ENCODE measurements at places on chromosomes 6 and 20.

DNA sequence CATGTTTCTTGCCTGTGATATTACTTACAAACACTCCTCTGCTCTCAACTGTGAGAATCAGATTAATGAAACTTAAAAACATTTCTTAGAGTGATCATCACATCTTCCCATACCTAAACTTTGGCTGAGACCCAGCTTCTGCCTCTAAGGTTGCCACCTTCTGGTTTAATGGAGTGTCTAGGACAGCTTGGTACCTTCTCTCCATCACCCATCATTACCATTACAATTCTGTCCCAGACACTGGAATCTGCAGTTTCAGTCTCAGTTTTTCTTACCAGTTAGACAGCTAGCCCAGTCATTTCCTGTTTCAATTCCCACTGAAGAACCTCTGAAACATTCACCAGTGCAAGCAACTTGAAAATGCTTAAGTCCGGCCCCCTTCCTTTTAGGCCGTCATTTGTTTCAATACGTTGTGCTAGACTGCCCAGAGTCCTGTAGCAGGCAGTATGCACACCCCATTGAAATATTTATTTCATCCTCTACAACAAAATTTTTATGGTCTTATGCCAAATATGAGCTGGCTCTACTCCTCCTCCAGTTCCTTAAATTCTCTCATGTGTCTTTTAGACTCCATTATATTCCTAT is 107.0 kb upstream of the FOXO3 start:
- DNase-seq, result no peak

GRCh38 chr6:136520517-136520916 is 29.7 kb downstream of the MAP7 start:
- no peak for DNase-seq

- no peak for DNase-seq
Observed at GRCh38 chr6:85920782-85921181, 278.1 kb upstream of the SYNCRIP start.

- DNase-seq, result no peak
Observed at GRCh38 chr6:170182093-170182780, 108.6 kb downstream of the DLL1 start.

- peak; percentile 48 for DNase-seq
Observed at GRCh38 chr20:45344168-45344860, 3.9 kb downstream of the SDC4 start.

GRCh38 chr6:37138856-37139229 is 31.1 kb upstream of the PIM1 start:
- DNase-seq, result no peak

GRCh38 chr6:34207695-34208443 is 28.8 kb upstream of the HMGA1 start:
- DNase-seq, result no peak

GRCh38 chr20:49641683-49642656 is 71.7 kb downstream of the B4GALT5 start:
- DNase-seq, result no peak

DNA sequence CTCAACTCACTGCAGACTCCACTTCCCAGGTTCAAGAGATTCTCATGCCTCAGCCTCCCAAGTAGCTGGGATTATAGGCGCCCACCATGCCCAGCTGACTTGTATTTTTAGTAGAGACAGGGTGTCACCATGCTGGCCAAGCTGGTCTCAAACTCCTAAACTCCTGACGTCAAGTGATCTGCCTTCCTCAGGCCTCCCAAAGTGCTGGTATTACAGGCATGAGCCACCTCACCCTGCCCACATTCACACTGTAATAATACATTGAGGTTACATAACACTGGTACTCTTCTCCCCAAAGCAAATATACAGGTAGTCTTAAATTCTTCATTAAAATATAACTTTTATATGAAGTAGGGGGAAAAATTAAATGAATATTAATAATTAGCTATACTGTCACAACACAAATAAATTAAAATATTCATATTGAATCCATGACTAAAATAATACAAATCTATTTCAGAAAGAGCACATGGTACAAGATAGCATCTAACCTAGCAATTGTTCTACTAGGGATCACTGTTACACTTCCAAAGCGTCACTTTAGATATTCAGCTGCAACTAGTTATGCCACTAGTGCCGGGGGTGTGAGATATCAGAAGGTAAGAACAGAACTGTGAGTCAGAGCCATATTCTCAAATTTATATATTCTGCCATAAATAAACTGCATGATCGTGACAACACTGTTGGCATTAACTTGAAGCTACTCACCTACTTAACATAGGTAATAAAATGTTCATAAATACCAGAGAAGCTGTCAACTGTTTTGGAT is 169.1 kb upstream of the SHLD1 start:
- DNase-seq, result no peak

DNA sequence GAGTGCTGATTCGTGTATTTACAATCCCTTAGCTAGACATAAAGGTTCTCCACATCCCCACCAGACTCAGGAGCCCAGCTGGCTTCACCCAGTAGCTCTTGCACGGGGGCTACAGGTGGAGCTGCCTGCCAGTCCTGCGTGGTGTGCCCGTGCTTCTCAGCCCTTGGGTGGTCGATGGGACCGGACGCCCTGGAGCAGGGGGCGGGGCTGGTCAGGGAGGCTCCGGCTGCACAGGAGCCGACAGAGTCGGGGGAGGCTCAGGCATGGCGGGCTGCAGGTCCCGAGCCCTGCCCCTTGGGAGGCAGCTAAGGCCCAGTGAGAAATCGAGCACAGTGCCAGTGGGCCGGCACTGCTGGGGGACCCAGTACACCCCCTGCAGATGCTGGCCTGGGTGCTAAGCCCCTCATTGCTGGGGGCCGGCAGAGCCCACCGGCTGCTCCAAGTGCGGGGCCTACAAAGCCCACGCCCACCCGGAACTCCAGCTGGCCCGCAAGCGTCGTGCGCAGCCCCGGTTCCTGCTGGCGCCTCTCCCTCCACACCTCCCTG is 48.9 kb upstream of the UST start:
- no peak for DNase-seq

DNA sequence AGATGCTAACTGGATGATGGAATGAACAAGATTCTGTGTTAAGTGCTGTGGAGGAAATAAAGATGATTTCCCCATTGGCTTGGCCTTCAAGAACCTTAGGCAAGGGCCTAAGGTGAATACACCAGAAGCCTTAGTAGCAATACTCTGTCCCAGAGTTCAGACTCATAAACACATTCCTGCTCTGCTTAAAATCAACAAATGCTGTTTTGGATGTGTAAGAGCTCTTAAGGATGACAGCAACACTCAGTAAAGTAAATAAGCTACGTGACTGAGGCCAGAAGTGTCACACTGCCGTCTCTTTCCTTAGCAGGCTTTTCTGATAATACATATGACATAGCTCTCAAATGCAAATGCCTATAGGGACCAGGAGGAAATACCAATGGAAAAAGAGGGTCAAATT is 90.6 kb downstream of the EYA2 start:
- DNase-seq, result no peak

DNA sequence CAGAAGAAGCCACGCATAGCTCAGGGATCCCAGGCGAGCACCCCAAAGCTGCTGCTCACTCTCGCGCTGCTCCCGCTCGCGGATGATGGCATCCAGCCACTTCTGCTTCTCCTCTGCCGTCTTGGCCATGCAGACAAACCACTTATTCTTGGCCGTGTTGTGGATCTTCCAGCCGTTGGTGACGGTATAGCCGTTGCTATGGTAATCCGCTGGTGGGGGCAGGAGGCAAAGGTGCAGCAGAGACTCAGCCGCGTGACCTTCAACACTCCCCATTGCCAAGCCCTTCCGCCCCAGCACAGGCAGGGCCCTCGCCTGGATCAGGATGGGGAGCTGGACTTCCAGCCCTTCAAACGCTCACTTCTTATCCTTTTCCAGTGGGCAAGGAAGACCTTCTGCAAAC is 136.9 kb downstream of the PREX1 start:
- no peak for DNase-seq

- no peak for DNase-seq
Observed at GRCh38 chr6:131223416-131223815, 88.1 kb downstream of the AKAP7 start.

DNA sequence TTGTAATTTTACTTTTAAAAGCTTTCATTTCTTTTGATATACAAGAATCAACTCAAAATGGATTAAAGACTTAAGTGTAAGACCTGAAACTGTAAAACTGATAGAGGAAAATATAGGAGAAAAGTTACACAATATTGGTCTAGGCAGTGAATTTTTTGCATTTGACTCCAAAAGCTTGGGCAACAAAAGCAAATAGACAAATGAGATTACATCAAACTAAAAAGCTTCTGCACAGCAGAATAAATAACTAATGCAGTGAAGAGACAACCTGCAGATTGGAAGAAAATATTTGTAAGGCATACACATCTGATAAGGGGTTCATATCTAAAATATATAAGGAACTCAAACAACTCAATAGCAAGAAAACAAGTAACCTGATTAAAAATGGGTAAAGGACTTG is 3.0 kb downstream of the GABRR1 start:
- no peak for DNase-seq

DNA sequence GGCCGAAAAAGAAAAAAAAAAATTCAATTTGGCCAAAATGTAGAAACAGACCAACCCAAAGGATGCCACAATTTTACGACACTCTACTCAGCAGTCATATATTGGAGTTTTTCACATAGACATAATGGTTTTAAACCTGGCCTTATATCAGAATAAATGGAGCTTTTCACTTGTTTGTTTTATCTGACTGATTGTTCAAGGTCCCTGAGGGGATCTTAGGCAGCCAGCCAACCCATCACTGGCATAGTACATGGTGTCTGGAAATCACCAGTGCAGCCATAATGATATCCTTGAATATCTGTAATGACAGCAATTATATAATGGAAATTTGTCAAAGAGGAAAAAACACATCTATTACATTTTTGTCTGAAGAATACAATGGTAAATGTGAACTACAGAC is 96.9 kb downstream of the PRSS35 start:
- DNase-seq, result no peak

GRCh38 chr20:21090721-21091120 is 15.4 kb downstream of the LINC00237 start:
- DNase-seq, result no peak

DNA sequence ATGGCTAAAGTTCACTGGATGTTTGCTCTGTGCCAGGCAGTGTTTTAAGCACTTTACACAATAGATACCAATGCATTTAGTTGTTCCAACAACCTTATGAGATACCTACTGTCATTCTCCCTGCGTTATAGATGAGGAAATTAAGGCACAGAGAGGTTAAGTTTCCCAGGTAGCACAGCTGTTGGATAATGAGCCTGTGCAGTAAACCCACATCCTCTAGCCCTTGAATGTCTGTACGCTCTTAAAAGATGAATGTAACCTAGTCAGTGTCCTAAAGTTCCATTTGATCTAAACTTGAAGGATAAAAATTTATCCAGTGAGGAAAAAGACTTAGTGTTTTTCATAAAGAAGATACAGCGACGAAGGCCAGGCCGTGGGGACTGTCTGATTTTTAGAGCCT is 28.0 kb downstream of the HFE start:
- no peak for DNase-seq

- no peak for DNase-seq
Observed at GRCh38 chr6:42118162-42119001, 24.0 kb downstream of the C6orf132 start.

GRCh38 chr20:59297686-59298085 is 2.7 kb upstream of the EDN3 start:
- no peak for DNase-seq

Data from thoracic aorta (tissue), 2 donors.